Activated T-helper 1 cell treated with anti-CD3 and anti-CD28 coated beads, Interleukin-12 subunit alpha, Interleukin-12 subunit beta, Interleukin-2, Interleukin-4 antibody, amounts not matched to agents 30 ng/mL and 10 ng/mL and 1 ng/mL, durations not matched to agents 14 hours and 24 hours and 36 hours (primary cell): ENCODE measurements at places on chromosomes 13 and 19. TPM values are rescaled to one million over a fixed set of nuclear protein-coding genes. Genes with fewer than 3 reads are reported as not detected.
A peak's percentile ranks its signal among the peaks of the same experiment; 100 is the strongest.

DNA sequence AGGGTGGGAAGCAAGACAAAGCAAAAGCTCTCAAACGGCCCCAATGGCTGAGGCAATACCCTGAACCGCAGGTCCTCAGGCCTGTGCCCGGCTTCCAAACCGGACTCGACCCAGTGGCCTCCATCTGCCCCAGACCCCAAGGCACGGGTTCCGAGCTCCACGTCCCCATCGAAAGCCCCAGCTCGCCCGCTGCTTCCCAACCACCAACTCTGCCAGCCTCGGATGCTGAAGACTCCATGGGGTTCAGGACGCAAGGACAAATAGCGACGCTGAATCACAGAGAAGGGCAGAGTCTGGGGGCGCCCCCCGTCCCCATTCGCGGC is 559 bp downstream of the POLR2E start:
- peak overlapping the region; percentile 94 for H3K4me3 ChIP-seq
- H3K36me3 ChIP-seq, result peaks cover 5% of the 10 kb centered on the region
- no peak for DNase-seq
- H3K4me1 ChIP-seq, result peaks cover 36% of the 10 kb centered on the region
- H3K27ac ChIP-seq, result peak overlapping the region; percentile 84

Gene SHISA7
- not detected in 2 replicates for total RNA-seq

DNA sequence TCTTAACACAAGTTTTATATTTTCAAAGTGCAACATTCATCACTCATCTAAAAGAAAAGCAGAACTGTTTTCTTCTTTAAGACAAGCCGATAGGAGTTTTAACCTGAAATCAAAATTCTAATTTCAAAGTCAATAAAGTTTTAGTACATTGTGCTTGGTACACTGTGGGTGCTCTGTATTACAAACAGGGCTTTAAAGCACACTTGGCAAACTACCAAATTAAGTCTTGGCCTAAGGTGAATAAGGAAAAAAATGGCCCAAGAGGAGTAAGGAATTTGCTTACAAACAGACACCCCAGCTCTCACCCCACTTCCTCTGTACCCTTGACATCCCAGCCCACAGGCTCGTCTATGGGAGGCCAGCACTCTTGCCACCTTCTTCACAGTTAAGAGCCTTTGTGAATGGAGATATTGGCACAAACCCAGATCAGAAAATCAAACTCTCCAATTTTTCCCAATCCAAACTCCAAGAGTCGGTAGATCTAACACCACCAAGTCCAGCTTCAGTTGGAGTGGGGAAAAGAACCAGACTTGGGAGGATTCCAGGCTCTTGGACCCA is 66.0 kb downstream of the ABCC4 start:
- H3K4me3 ChIP-seq, result no peak overlapping the region
- H3K4me1 ChIP-seq, result no peaks in the 10 kb centered on the region
- no peak overlapping the region for H3K27ac ChIP-seq
- H3K36me3 ChIP-seq, result no peaks in the 10 kb centered on the region
- no peak for DNase-seq

Gene HMG20B
- 56.4 and 63.0 TPM in 2 replicates for total RNA-seq

DNA sequence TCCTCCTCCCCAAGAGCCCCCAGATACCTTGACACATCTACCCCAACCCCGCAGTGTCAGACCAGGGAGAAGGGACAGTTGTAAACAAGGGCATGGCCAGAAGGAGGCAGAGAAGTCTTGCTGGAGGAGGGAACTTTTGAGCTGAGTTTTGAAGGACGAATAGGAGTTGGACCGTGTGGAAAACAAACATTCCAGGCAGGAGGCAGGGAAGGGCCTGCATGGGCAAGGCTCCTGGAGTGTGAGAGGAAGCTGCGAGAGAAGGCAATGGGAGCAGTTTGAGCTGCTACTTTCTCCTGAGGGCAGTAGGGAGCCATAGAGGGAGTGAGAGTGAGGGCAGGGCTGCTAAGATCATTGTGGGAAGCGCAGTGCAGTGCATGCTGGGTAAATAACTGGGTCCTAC is 23.3 kb downstream of the IL12RB1 start:
- no peak for DNase-seq
- H3K27me3 ChIP-seq, result no peaks in the 10 kb centered on the region
- no peak overlapping the region for H3K27ac ChIP-seq
- H3K4me3 ChIP-seq, result no peak overlapping the region
- peaks cover 3% of the 10 kb centered on the region for H3K4me1 ChIP-seq

- H3K4me3 ChIP-seq, result peak overlapping the region; percentile 75
- peak overlapping the region; percentile 97 for H3K27ac ChIP-seq
- peaks cover 62% of the 10 kb centered on the region for H3K4me1 ChIP-seq
- peaks cover 29% of the 10 kb centered on the region for H3K36me3 ChIP-seq
- H3K27me3 ChIP-seq, result peaks cover 2% of the 10 kb centered on the region
Measured at GRCh38 chr19:8569066-8569771, 8.0 kb downstream of the MYO1F start.

GRCh38 chr13:73336773-73337172 is 278.0 kb downstream of the KLF5 start:
- no peak overlapping the region for H3K4me3 ChIP-seq
- no peak for DNase-seq
- peaks cover 6% of the 10 kb centered on the region for H3K4me1 ChIP-seq
- H3K36me3 ChIP-seq, result no peaks in the 10 kb centered on the region

DNA sequence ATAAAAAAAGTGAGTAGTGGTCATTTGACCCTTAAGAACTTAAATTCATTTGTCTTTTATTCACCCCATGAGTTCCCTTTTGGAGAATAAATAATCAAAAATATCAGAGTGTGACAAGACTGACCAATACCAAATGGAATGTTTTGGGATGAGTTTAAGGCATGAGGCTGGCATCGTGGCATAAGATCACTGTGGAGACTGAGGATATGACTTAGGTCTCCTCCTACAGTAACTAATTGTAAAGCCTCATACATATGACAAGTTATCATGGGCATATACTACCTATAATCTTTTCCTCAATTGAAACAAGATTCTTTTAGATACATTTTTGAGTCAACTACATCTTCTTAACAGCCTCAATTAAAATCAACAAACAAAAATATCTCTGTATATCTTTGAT is 782.0 kb downstream of the SLITRK1 start:
- H3K27ac ChIP-seq, result no peak overlapping the region
- H3K4me3 ChIP-seq, result no peak overlapping the region
- H3K4me1 ChIP-seq, result no peaks in the 10 kb centered on the region
- H3K36me3 ChIP-seq, result no peaks in the 10 kb centered on the region
- no peak for DNase-seq

DNA sequence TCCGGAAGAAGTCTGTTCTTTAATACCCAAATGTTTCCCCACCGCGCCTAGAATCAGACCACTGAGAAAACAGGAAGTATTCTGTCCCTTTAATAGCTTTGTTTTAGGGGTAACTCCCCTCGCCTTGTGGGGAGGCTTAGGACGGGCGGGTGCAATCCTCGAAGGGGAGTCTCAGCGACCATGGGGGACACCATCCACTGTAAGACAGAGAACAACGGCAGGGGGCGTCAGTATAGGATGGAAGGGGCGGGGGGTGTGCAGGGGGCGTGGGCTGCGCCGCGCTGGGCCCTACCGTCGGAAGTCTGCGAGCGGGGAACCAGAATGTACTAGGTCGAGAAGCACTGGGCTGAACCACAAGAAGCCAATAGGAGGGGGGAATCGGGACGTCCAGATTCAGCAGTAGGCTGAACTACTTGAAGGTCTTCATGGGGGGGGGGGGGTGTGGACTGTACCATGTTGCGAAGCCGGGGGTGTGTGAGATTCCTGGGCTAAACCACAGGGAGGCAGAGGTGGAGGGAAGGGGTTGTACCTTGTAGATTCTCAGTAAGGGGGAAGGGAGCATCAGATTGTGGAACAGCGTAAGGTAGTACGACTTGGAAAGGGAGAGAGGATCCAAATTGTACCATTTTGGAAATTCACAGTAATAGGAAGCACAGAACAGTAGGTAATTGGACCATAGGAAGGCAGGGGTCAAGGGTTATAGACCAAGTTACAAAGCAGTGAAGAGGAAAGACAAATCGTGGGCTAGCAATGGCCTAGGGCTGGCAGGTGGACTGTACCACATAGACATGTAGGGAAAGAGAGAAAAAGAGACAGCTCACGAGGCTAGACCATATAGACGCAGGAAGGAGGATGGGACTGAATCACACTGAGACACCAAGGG is 1.0 kb upstream of the DBP start:
- H3K4me3 ChIP-seq, result peak overlapping the region; percentile 89
- no peaks in the 10 kb centered on the region for H3K36me3 ChIP-seq
- H3K4me1 ChIP-seq, result peaks cover 29% of the 10 kb centered on the region

- H3K36me3 ChIP-seq, result no peaks in the 10 kb centered on the region
- H3K27me3 ChIP-seq, result peaks cover 59% of the 10 kb centered on the region
- no peaks in the 10 kb centered on the region for H3K4me1 ChIP-seq
- no peak within 1 kb of the TSS for H3K27ac ChIP-seq
Measured at GRCh38 chr13:98142380-98143156, at the start of gene FARP1. Gene FARP1 (plus strand): TSS chr13:98143094. CDS start chr13:98213243, 70,149 bp downstream.

- no peaks in the 10 kb centered on the region for H3K27me3 ChIP-seq
- DNase-seq, result no peak
- H3K4me3 ChIP-seq, result no peak overlapping the region
- no peaks in the 10 kb centered on the region for H3K36me3 ChIP-seq
- H3K27ac ChIP-seq, result no peak overlapping the region
Measured at GRCh38 chr13:61383111-61383510, 32.5 kb downstream of the PCDH20 start.

Gene C2CD4C
- total RNA-seq, result 0.08 and 0.15 TPM in 2 replicates

Gene FPR3
- total RNA-seq, result not detected in 2 replicates

Gene DAND5
- total RNA-seq, result 0.10 TPM in 2 replicates

- DNase-seq, result no peak
- H3K4me3 ChIP-seq, result no peak overlapping the region
- H3K36me3 ChIP-seq, result no peaks in the 10 kb centered on the region
- H3K27ac ChIP-seq, result no peak overlapping the region
Measured at GRCh38 chr19:845707-846521, 5.1 kb downstream of the PRTN3 start.

DNA sequence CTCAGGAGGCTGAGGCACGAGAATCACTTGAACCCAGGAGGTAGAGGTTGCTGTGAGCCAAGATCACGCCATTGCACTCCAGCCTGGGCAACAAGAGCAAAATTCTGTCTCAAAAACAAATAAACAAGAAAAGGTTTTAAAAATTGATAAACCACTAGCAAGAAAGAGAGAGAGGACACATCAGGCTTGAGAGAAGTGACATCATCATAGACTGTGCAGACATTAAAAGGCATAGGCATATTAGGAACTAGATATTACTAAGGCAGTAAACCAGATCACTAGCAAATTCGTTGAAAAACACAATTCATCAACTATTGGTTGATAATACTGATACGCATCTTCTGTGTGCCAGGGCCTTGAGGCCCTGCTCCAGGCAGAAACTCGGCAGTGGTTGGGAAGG is 7.7 kb downstream of the A1BG start:
- no peaks in the 10 kb centered on the region for H3K27me3 ChIP-seq
- DNase-seq, result no peak
- peak overlapping the region; percentile 84 for H3K4me3 ChIP-seq

Gene CRX
- total RNA-seq, result not detected in 2 replicates

DNA sequence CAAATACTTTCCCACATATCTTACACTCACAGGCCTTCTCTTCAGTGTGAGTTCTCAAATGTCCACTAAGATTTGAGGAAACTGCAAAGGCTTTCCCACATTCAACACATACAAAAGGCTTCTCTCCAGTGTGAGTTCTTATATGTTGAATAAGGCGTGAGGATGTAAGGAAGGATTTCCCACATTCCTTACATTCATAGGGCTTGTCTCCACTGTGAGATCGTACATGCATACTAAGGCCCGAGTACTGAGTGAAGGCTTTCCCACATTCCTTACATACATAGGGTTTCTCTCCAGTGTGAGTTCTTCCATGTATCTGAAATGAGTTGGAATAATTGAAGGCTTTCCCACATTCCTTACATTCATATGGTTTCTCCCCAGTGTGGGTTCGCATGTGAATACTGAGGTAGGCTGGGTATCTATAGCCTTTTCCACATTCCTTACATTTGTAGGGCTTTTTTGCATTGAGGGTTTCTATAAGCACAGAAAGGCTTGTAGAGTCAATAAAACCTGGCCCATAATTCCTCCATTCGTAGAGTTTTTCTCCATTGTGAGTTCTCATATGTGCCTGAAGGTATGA is 9.6 kb downstream of the ZNF426 start:
- peaks cover 67% of the 10 kb centered on the region for H3K36me3 ChIP-seq
- no peak overlapping the region for H3K27ac ChIP-seq
- H3K27me3 ChIP-seq, result no peaks in the 10 kb centered on the region
- H3K4me1 ChIP-seq, result no peaks in the 10 kb centered on the region

- H3K36me3 ChIP-seq, result no peaks in the 10 kb centered on the region
- no peak overlapping the region for H3K4me3 ChIP-seq
- no peaks in the 10 kb centered on the region for H3K4me1 ChIP-seq
Measured at GRCh38 chr13:37319031-37319443, 213.6 kb upstream of the CSNK1A1L start.
